SW480 (cell line): ENCODE measurements at places on chromosomes 7 and 10.

GRCh38 chr7:4225361-4225771, 456.7 kb upstream of the FOXK1 start:
- DNase-seq: no peak

GRCh38 chr10:75035975-75036708, 75.3 kb upstream of the SAMD8 start:
- DNase-seq: peak; percentile 10

- DNase-seq: peak; percentile 84
These were observed 7.3 kb upstream of the ASB4 start for GRCh38 chr7:95478272-95479037.

GRCh38 chr7:122013065-122013464, 131.0 kb downstream of the AASS start:
- no peak for DNase-seq

- DNase-seq: no peak
These were observed 30.6 kb downstream of the RASGEF1A start for GRCh38 chr10:43236176-43236850.

DNA sequence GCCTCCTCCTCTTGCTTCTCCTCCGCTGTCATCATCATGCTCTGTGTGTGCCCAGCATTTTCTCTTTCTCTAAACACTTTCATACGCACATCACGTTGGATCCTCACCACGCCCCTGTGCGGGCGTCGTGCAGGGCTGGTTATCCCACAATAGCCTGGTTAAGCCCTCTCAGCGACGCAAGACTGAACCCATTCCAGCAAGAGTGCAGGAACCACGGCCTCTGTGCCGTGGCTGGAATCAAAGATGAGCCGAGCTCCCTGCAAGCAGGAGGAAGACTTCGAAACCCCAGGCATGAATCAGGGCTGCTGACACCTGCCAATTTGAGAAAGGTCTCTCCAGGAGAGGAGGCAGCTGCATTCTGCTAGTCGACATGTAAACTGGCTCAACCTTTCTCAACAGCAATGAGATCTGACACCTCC, 74.8 kb upstream of the FOXK1 start:
- DNase-seq: no peak

DNA sequence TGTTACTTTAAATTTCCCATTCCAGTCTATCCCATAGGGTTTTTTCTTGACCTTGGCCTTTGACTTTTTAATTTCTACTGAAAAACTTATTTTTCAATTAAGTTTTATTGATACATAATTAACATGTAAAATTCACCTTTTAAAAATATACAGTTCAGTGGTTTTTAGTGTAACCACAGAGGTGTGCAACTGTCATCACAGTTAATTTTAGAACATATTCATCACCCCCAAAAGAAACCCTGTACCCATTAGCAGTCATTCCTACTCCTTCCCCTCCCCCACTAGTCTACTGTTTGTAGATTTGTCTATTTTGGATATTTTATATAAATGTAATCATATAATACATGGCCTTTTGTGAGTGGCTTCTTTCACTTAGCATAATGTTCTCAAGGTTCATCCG, 96.5 kb upstream of the GJD4 start:
- DNase-seq: no peak

DNA sequence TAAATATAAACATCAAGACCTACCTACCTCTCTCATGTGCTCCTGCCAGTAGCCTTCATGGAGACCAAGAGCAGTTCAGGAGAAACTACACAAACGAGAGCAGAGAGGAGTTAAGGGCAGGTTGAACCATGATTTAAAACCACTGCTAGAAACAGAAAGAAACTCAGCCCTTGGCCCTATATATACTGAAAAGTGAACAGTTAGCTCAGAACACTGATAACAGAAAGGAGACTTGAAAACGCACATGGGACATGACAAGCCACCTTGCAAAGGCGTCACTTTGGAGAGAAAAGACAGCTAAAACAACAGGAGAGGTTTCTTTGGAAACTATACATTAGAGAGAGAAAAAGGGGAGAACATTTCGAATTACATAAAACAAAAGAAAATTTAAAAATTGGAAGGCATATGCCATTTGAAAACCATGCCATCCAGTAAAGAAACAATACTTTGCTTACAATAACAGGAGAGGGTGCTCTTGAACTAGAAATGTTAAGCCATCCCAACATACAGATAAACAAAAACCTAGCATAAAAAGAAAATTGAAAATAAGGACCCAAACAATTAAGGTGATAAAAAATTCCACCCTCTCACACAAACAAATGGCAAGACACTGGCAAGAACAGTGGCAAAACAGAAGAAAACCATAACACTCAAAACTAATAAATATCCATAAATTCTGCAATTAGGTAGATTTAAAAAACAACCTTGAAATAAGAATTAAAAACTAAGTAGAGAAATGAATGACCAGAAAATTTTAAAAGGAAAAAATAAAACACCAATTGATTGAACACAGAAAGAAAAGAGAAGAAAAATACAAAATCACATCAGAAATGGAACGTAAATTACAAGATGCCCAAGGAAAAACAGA, 232.7 kb downstream of the IMMP2L start:
- DNase-seq: no peak

DNA sequence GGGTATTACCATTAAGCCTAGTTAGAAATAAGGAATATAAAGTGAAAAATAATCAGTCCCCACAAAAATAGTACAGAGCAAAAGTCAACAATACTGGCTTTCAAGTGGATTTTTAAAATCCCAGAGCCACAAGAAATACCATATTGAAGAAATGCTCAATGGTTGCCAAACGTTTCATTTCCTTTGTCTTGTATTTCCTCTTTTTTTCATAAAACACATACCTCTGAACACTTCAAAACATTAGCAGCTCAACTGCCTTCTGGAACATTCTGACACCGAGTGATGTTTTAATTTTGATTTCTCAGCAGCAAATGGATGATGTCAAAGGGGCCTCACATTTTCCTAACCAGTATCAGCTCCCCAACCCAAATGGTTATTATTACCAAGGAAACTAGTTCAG, 10.5 kb downstream of the NOD1 start:
- DNase-seq: no peak

DNA sequence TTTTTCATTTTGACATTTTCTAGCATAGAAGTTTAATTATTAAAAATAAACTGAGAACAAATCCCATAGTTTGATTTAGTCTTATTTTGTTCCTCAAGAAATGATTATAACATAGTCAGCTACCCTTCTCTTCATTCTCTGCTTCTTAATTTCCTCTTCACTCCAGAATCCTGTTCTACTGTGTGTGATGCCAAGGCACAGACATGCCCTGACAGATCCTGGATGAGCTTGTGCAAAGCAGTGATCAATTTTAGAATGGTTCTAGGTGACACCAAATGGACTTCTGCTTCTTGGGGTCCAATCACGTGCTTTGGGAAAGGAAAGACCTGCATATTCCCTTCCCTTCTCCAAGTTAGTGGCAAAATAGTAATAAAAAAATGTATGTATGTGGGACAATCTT, 665.6 kb downstream of the MAGI2 start:
- DNase-seq: no peak

DNA sequence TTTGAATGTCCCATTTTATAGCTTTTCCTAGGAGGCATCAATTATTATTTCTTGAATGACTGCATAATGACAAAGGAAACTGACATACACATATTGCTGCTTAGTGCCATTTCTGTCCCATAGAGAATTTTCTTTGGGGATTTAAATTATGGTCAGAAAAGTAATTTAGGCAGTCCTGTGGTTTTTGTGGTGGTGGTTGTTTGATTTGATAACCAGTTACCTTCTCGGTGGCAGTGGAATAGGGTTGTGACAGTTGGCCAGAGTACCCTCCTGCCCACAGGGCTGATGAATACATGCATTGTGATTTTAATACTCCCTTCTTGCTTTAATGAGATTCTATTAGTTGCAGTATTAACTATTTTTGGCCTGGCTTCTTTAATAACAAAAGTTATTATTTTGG, 6.6 kb upstream of the SGCE start:
- DNase-seq: peak; percentile 69

DNA sequence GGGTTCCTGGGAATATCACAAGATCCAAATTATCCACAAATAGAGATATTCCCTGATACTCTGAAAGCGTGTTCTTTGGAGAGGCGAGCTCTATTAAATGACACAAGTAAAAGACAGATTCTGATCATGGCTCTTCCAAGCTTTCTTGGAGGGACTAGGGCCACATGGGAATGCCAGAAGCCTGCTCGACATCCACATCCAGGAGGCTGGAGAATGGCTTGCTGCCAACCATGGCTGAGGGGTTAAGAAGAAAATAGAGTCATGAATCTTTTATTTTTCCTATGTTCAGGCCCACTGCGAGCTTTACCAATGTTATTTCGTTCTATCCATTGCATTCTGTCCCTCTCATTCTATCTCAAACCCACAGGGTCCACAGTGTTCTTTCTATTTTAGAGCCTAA, 1018.0 kb upstream of the CELF2 start:
- DNase-seq: no peak

DNA sequence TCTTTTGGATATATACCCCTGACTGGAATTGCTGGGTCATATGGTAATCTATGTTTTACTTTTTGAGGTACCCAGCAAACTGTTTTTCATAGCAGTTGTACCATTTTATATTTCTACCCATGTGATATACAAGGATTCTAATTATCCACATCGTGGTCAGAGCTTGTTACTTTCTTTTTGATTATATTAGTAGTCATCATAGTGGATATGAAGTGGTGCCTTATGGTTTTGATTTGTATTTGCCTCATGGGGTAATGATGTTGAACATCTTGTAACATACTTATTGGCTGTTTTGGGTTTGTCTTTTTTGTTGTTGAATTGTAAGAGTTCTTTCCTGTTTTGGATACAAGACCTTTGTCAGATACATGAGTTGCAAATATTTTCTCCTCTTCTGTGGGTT, 51.7 kb downstream of the MAPK8 start:
- no peak for DNase-seq

- no peak for DNase-seq
These were observed 6.6 kb upstream of the KLF14 start for GRCh38 chr7:130740606-130741005.

GRCh38 chr10:14409856-14410458, 79.2 kb upstream of the FRMD4A start:
- no peak for DNase-seq

GRCh38 chr7:128069373-128070364, 38.4 kb upstream of the LRRC4 start:
- no peak for DNase-seq

- DNase-seq: no peak
These were observed 1.3 kb downstream of the C10orf90 start for GRCh38 chr10:126669168-126669567.

DNA sequence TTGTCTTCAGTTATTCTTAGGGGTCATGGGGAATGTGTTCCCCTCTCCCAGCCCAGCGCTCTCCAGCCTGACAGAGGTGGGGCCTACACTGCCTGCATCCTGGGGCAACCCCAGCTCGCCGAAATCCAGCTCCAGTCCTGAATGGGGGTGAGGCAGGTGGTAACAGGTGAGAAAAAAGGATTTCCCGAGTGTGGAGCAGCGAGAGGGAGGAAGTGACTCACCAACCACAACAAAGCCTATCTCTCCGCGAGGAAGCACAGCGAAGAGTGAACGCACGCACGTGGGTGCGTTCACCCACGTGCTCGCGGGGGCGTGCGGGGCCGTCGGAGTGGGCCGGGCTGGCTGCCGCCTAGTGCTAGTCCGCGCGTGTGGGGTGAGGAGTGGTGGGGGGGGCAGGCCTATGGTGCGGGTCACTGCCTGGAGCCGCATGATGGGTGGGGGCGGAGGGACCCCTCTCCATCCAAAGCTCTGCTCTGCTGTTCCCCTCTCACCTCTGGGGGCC, 855 bp upstream of the PALD1 start:
- DNase-seq: peak; percentile 98

DNA sequence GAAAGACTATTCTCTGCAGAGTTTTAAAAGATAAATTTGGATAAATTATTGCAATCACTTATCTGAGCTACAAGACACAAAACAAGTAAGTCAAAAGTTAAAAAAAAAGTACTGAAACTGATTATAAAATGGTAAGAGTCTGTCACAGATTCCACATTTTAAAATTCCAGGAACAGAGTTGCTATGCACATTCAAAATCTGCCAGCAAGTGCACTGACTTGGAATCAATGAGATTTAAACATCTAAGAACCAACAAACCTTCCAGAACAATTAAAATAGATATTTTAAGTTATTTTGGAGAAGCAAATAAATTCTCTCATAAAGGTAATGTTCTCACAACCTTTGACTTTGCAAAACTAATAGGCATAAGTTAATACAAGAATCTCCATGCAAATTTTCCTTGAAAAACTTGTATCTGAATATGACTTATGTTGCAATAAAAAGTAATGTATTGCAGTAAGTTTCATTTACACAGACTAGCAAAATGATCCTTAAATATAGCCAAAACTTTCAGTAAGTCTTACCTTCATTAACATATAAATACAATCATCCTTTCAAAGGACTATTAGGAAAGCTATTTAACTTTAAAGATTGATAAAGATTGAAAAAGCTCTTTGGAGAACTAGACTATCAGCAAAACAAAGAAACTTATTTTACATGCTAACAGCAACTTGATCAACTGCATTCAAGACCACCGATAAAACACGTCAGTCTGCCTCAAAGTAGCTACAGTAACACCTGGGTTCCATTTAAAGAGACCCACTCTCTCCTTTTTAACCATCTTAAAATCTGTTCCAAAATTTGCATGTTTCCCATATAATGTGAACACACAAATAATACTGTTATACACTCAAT, 4.4 kb downstream of the ETV1 start:
- no peak for DNase-seq

GRCh38 chr10:89129911-89130310, 77.2 kb downstream of the CH25H start:
- DNase-seq: no peak

GRCh38 chr10:79142064-79142491, 73.3 kb downstream of the ZMIZ1 start:
- no peak for DNase-seq

DNA sequence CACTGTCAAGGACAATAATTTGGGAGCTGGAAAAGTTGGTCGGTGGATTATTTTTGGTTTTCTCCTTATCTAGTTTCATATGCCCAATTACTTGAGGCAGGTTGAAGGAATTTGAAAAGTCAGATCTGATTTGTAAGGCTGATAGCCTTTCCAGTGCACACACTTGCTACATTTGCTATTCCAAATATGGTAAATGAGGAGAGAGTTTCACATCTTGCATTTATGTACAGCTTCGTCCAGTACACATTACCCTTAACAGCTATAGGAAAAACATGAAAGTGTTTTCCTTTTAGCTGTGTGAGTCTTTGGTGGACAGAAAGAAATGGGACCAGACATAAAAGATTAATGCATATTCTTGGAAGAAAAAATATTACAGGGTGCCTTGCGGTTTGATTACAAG, 201.8 kb downstream of the CELF2 start:
- no peak for DNase-seq

DNA sequence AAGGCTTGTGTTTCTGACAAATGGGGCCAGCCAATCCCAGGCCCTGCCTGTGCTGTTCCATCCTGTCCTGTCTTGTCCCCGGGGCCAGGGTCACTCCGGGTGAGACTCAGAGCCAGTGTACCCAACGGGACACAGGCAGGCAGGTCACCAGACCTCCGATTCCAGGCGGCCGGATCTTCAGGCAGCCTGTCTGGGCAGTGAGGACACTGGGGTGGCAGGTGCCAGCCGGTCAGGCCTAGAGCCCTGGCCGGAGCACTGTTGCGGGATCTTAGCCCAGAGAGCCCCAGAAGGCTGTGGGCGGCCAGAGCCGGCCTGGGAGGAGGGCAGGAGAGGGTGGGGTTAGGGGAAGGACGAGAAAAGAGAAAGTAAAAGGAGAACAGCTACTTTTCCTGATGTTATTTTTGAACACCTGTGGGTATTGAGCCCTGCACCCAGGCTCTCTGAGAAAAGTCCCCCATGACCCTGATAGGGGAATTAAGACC, 134.3 kb upstream of the TNRC18 start:
- no peak for DNase-seq
